Stimulated activated CD4-positive, alpha-beta T cell treated with anti-CD3 and anti-CD28 coated beads, Interleukin-2, amount 100 ng/mL, for 24 hours (primary cell): ENCODE measurements at places on chromosomes 11 and 22.

DNA sequence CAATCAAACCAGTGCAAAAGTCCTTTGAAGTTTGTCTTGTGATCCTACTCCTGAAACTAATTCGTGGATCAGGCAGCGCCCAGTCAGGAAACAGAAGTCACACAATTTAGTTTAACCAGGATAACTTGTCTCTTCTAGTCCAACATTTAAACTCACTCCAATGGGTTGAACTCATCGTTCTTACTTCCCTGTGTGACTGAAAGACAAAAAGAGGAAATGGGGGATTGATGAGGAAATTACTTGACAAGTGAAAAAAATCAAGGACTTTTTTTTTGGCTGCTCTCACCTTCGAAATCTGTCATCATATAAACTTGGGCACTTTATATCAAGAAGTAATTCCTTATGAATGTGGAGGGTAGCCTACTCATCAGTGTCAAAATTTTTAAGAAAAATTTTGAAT, 78.4 kb downstream of the HSD17B12 start:
- no peak for DNase-seq

- no peak for DNase-seq
Measured at GRCh38 chr22:42340829-42341383, 70.5 kb upstream of the TCF20 start.

GRCh38 chr22:48076008-48076407, 1313.6 kb downstream of the TBC1D22A start:
- no peak for DNase-seq

- no peak for DNase-seq
Measured at GRCh38 chr11:126978165-126978564, 22.4 kb downstream of the KIRREL3 start.

- no peak for DNase-seq
Measured at GRCh38 chr11:134034496-134035381, 34.1 kb upstream of the JAM3 start.

- no peak for DNase-seq
Measured at GRCh38 chr11:68328374-68329091, 16.1 kb downstream of the LRP5 start.

DNA sequence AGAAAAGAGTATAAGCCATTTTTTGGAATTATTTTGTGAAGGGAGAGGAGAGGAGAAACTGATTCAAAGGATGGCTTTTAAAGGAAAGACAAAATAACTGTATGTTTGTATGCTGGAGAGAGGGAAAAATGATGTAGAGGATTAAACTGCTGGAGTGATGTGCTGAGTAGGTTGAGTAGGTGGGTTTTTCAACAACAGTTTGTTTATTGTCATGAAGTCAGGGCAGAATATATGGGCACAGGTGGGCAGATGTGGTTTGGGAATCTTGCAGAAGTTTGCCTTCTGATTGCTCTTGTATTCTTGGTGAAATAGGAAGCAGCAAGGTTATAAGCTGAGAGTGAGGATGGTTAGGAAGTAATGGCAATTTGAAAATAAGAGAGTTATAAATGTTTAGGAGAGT, 12.1 kb downstream of the SYT9 start:
- no peak for DNase-seq

- no peak for DNase-seq
Measured at GRCh38 chr22:41916745-41917358, 2.0 kb upstream of the SHISA8 start.

DNA sequence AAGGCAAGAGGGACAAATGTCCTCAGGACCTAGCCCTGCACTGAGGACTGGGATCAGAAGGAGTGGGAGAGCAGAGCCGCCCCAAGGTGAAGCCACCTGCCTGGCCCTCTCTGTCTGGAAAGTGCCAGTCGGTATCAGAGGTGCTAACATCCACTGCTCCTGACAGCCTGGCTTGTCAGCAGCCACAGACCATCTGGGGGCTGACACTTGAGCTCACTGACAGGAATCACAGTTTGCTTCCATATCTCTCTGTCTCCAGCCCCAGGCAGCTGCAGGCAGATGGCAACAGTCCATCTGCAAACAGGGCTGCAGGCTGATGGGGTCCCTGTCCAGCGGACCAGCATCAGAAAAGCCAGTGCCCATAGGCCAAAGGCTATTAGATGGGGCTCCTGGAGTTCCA, 5.5 kb downstream of the OPCML start:
- DNase-seq = no peak

DNA sequence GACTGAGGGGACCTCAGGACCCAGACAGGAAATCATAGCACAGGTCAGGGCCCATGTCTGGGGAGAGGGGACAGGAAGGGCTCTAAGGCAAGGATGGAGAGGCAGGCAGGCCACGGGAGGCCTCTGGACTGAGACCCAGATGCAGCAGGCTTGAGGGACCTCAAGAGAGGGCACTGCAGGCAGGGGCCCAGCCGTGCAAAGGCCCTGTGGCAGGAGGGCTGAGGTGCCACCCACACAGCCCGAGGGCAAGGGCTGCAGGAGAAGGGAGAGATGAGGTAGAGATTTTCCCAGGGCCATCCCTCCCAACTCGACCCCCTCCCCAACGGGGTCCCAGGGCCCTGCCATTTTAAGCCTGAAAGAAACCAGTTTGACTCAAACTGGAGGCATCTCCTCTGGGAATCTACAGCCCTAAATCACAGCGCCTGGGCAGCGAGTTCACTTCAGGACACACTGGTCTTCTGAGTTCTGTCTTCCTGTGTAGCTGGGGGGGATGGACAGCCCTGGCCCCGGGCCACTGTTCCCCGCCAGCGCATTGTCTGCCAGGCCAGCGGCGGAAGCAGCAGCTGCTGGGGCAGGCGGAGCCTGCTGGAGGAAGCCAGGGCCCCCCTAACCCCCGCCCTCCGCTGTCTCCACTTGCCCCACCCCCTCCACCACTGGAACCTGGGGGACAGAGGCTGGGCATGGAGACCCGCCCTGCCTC, 20.3 kb upstream of the WNT7B start:
- DNase-seq = no peak
